G401 (cell line): ENCODE measurements at places on chromosomes 11 and 22. TPM values are rescaled to one million over a fixed set of nuclear protein-coding genes. Genes with fewer than 3 reads are reported as not detected.

Gene CACNA1I
- total RNA-seq: 0.10 TPM in 1 of 2 replicates, not detected in the other

Gene FOLR3
- total RNA-seq: not detected in 2 replicates

DNA sequence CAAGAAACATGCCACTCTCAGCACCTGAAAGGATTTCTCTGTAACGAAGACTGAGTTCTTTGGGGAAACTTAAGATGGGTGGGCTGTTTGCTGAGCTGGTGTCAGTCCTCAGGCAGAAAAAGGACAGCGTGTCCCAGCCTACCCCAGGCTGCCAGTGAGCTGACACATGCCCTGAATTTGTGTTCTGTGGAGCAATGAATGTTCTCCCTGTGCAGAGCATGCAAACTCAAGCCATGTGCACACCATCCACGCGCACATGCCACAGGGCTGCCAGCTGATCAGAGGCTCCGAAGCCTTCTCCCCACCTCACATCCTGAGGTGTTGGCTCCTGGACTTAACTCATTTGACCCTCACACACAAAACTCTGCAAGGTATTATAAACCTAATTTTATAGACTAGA is 104.9 kb downstream of the KCNC1 start:
- DNase-seq: peak; percentile 65

DNA sequence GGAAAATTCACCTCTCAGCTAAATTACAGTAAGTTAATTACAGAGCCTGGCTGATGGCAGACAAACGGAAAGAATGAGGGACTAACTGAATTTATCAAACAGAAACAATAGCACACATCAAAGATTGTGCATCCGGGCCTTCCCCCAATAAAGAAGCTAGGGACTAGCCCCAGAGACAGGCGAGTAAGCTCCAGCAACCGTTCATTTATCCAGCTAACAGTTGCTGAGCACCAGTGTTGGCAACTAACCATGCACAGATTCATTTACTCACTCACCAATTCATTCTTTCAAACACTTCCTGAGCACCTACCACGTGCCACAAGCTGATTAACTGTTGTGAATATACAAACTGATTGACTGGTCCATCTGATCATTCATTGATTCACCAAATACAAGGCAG is 51.2 kb downstream of the SMCO4 start:
- no peak for DNase-seq
